ENCODE measurements at places on chromosomes 5 and 9.

- DNase-seq = no peak
Measured at GRCh38 chr5:141935538-141935937, 11.9 kb downstream of the DELE1 start.

- no peak for DNase-seq
Measured at GRCh38 chr5:139925216-139925562, 117.9 kb downstream of the NRG2 start.

DNA sequence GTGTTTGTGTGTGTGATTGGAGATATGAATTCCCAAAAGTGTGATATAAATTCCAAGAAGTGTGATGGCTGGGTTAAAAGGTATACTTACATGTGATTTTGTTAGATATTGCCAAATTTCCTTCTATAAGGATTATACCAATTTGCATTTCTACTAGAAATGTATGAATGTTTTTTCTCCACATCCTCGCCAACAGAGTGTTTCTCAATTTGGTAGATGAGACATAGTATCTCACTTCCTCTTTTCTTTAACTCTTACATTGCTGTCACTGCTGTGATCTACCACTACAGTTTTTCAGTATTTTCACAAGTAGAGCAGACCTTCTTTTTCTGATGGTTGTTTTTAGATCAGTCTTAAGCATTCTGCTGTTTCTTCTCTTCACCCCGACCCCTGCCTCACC is 111.3 kb downstream of the FER start:
- DNase-seq = no peak

- no peak for DNase-seq
Measured at GRCh38 chr5:108266242-108266641, 115.7 kb downstream of the FBXL17 start.

GRCh38 chr5:175588709-175589429 is 69.0 kb upstream of the HRH2 start:
- no peak for DNase-seq

DNA sequence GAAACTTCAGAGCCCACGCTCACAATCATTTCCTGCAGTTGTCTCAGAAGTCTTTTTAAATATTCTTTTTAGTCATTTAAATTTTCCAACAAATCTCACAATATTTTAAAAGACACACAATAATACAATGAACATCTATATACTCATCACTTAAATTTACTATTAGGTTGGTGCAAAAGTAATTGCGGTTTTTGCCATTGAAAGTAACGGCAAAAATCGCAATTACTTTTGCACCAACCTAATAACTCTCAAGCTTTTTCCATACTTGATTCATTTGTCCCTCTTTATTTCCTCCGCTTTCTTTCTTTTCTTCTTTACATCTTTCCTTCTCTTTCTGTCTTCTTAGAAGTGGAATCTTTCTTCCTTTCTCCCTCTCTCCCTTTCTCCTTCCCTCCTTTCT is 19.2 kb upstream of the TMEM215 start:
- no peak for DNase-seq

DNA sequence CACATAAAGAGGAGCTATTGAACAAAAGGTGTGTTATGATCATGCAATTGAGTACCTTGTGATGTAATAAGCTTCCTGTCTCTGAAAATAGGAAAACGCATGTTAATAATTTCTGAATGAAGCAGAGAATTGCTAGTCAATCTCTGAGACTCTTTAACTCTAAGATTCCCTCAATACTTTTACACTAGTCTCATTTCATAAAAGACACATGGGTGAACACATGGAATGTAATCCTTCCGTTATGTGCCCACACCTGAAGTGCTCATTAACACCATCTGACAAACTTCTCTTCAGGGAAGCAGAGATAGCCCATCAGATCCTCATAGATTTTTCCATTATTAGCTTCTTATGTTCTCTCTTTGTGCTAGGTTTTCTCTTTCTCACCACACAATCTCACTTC is 182.4 kb downstream of the TLR4 start:
- DNase-seq = no peak

DNA sequence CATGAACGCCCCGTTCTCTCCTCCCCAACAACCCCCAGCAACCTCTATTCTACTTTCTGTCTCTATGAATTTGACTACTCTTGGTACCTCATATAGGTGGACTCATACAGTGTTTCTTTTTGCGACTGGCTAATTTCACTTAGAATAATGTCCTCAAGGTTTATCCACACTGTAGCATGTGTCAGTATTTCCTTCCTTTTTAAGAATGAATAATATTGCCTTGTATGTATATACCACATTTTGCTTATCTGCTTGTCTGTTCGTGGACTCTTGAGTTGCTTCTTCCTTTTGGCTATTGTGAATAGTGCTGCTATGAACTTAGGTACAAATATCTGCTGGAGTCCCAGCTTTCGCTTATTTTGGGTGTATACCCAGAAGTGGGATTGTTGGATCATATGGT is 42.7 kb downstream of the IQGAP2 start:
- DNase-seq = no peak

DNA sequence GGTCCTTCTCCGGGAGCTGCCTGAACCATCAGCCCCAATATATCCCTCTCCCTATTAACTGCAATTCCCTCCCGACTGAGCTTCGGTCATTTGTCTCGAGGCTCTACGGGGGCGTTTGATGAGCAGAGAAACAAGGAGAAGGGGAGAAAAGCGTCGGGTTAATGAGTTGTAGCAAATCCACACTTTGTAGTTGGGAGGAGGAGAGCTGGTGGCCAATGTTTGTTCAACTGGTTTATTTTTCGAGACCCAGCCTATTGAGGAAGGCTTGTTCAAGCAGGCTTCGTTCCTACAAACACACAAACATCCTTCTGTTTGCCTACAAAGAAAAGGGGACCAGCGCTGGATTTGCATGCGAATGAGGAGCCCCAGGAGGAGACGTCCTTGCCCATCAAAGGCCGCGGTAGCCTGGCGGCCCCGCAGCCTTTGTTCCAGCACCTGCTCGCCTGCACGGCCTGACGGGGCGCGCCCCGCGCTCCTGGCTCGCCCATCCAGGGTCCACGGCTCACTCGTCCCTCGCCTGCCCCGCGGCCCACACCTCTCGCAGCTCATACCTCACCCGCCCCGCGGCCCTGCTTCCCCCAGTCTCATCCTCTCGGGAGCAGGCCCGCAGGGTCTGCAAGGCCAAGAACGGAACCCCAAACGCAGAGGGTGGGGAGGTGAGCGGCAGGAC is 4.6 kb downstream of the FOXD1 start:
- DNase-seq = peak; percentile 75

DNA sequence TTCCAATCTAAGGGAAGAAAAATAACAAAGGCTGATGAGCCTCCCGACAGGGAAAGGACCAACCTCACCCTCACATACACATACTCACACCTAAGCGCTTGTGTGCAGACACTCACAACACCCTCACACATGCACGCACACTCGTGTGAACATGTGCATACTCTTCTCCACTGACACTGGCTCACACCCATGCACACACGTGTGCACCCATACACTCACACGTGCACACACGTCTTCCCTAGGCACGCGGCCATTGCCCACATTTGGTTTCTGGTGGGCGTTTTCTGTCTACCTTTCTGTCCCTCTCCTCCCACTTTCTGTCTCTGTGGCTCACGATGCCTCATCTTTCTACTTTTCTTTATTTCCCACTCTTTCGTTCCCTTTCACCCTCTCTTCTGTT is 169.7 kb upstream of the MVB12B start:
- DNase-seq = no peak

- DNase-seq = no peak
Measured at GRCh38 chr5:178249191-178249989, 16.8 kb upstream of the PHYKPL start.

GRCh38 chr9:4346131-4346530 is 46.3 kb upstream of the GLIS3 start:
- DNase-seq = no peak

DNA sequence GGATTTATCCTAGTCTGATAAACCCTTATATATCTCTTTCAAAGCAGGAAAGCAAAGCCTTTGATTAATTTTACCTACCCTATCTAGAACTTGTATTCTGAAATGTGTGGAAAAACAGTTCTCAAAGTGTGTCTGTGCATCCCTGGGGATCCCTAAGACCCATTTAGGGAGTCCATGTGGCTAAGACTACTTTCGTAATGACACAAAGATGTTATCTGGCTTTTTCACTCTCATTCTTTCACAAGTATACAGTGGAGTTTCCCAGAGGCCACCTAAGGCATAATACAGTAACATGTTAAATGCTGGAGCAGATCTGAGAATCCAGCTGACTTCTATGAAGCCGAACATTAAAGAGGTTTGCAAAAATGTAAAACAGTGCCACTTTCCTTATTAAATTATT is 54.3 kb upstream of the TNFSF15 start:
- no peak for DNase-seq

DNA sequence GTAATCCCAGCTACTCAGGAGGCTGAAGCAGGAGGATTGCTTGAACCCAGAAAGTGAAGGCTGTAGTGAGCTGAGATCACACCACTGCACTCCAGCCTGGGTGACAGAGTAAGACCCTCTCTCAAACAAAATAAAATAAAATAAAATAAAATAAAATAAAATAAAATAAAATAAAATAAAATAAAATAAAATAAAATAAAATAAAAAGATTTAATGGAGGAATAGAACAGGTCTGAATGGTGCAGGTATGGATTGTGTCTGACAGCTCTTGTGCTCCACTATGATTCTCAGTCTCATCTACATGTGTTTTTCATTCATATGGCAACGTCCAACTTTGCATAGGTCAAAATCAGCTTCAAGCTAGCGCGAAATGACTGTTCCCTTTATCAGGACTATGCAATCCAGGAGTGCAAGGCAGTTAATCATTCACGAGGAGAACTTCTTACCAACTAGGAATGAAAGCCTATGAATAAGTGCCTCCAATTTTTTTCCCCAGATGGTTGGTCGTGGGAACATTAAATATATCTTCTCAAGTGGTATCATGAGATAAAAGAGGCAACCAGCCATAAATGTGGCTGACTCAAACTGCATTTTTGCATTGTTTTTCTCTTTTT is 1392.3 kb upstream of the CDH9 start:
- DNase-seq = no peak

DNA sequence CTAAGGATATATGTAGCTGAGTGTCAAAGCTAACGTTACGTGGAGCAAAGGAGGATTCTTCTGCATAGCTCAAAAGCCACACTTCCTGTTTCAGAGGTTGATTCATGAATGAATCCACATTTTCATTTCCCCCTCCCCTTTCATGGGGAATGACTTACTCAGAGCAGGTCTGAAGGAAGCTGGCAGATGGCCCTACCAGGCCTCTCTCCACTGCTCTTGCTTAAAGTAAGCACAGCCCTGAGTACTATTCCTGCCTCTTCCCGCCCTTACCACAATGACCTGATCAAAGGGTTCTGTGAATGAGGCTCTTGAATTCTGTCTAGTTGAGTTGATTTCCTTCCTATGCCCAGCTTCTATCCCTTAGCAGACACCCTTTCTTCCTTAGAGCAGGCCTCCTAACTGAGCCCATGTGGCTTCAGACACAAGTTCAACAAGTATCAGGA is 6.3 kb downstream of the IGIP start:
- DNase-seq = no peak

- DNase-seq = peak; percentile 77
Measured at GRCh38 chr9:134366223-134367031, 40.2 kb downstream of the RXRA start.

GRCh38 chr5:170217831-170218230 is 15.0 kb upstream of the C5orf58 start:
- DNase-seq = no peak

DNA sequence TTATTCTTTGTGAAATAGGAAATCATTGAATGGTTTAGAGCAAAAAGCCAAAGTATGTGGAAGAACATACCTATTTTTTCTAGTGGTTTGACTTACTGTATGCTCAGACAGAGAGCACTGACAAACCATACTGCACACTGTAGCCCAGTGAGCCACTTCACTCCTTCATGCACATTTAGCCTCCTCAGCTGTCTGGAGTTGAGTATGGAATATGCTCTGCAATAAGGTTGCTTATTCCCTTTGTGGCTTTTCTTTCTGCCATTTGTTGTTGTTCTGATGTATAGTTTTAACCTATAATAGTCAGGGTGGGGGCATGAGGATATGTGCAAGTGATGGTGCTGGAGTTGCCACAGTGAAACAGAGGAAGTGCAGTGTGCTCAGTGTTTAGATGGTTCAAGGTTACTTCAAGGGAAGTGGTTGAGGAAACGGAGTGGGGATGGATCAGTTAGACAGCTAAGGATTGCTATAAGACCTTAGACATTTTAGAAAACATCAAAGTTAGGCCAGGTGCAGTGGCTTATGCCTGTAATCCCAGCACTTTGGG is 100.7 kb downstream of the CDC42SE2 start:
- no peak for DNase-seq

DNA sequence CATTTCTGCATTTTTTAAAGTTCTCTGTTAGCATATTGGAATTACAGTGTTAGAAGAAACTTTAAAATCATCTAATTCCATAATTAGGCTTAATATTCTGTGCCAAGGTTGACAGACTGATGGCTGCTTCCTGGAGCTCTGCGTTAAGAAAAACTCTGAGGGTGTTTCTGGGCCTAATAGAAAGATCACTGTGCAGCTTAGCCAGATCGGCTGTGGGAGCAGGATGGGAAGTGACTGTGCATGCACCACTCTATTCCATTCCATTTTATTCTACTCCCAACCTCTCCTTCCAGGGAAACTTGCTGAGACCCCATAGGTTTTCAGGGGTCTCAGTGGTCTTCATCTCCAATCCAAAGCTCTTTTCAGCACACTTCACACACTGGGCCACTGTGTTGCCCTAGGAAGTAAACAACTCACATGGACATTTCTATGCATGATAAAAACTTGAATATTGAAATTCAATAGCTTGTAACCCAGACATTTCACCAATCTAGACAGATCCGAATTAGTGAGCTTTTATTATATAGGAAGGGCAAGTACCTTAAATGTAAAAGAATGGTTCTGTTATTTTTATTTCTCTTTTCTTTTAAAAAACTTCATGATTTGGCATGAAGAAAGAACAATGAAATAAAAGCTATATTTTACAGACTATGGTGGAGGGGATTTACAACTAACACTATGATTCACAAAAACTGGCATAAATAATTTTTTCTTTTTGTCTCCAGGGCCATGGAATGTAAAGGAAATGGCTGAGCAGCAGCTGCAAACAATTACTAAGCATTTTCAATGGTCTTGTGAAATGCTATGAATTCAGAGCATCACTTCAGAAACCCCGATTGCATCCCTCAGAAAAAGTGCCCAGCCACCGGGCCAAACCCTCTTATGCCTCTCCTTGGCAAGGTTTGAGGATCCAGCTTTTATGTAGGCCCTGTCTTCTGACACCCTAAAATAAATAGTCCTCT is 51.4 kb upstream of the DAB2 start:
- no peak for DNase-seq

GRCh38 chr5:137022043-137022442 is 477.1 kb downstream of the SPOCK1 start:
- DNase-seq = no peak

DNA sequence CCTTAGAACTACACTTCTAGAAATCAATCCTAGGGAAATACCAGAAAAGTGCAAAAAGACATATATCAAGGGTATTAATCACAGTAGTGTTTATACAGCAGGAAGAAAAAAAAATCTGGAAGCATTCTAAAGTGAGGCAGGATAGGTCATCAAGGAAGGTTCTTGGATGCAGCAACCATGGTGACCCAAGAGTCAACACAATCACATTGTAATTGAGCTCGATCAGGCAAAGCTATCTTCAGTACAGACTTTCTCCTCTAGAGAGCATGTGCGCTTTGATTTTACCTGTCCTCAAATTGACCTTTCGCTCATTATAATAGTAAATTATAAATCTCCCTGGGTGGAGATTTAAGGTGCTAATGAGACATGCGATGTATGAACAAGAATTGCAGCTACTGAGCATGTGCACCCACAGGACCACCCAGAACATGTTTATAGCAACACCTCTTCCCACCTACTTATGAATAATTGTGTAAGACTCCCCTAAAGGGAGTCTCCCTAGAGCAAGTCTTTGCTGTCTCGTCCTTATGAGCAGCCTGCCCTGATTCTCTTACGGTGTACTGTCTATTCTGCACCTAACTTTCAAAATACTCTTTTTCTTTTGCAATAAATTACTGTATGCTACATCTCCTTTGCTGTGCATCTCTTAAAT is 297.7 kb downstream of the ATPSCKMT start:
- no peak for DNase-seq
